Activated naive CD4-positive, alpha-beta T cell treated with anti-CD3 and anti-CD28 coated beads, Interleukin-2, amount 50 U/mL, for 72 hours (primary cell): ENCODE measurements at places on chromosomes 3 and 15.

DNA sequence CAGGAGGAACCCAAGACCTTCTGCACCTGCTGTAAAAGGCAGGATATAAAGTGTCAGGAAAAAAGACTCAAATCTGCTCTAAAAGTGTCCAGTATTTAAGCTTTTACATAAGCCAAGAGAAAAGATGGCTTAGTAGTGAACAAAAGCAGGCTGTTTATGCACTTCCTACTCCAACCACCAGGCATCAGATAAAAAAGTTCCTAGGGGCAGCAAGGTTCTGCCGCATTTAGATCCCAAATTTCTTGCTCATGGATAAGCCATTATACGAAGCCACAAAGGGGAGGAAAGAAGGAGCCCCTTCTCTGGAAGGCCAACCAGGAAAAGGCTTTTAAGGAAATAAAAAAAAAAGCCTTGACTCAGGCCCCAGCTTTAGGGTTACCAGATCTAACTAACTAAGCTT lies 10.6 kb upstream of the SLC9C1 start:
- no peak for DNase-seq

- DNase-seq: no peak
Observed at GRCh38 chr15:34657469-34658127, 74.1 kb upstream of the GOLGA8B start.

GRCh38 chr3:185365291-185366073 lies 2.5 kb downstream of the MAP3K13 start:
- DNase-seq: no peak

DNA sequence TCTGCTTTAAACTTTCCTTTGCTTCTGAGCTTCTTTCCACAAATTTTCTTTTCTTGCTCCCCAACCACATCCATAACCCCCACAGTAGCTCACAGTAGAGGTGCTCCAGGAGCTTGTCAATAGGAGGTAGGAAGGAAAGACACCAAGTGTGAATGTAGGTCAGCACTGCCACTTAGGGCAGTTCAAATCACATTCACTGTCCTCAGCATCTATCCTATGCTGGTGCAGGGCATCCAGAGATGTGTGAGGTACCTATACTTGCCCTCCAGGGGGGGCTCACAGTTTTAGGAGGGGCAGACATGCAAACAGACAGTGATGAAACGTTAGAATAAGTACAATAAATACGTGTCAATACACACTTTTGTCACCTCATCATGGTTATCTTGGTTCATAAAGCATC lies 1.5 kb upstream of the SPSB4 start:
- no peak for DNase-seq

GRCh38 chr3:65107174-65107573 lies 419.4 kb upstream of the ADAMTS9 start:
- DNase-seq: no peak

DNA sequence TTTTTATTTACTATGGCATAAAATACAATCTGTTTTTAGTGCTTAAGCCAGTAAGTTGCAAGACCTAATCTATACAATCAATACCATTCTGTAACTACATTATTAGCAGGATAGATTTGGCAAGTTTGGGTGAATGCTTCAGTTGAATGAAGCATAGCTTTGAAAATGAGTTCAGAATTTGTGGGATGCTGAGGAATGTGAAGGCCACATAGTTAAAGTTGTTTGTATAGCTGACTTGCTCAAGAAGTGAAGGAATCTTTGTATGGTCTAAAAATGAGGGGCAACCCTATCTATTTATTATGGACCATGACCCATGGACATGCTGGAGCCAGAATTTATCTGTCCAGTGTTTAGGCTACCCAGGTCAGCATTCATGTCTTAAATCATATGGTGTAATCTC lies 58.5 kb downstream of the CRYBG3 start:
- DNase-seq: no peak

DNA sequence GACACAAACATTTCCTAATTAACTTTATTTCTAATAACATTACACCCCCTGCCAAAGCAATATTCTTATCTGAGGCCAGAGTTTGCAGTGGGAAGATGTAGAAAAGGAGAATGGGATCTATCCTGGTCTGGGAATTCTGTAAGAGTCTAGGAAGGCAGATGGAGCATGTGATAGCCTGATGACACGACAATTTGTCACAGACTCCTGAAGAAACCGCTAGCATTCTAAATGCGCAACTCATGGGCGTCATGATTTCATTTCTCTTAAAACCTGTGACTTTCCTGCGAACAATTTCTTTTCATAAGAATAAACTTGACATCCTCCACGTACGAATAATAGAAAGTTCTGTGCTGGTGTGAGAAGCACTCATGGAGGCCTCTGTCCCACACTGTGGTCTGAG lies 72.9 kb upstream of the ATP10A start:
- DNase-seq: no peak

GRCh38 chr3:19030522-19030839 lies 117.8 kb upstream of the KCNH8 start:
- DNase-seq: no peak

- no peak for DNase-seq
Observed at GRCh38 chr15:85597155-85597815, 197.4 kb downstream of the KLHL25 start.

GRCh38 chr15:95503107-95503506 lies 827.4 kb upstream of the NR2F2 start:
- no peak for DNase-seq

DNA sequence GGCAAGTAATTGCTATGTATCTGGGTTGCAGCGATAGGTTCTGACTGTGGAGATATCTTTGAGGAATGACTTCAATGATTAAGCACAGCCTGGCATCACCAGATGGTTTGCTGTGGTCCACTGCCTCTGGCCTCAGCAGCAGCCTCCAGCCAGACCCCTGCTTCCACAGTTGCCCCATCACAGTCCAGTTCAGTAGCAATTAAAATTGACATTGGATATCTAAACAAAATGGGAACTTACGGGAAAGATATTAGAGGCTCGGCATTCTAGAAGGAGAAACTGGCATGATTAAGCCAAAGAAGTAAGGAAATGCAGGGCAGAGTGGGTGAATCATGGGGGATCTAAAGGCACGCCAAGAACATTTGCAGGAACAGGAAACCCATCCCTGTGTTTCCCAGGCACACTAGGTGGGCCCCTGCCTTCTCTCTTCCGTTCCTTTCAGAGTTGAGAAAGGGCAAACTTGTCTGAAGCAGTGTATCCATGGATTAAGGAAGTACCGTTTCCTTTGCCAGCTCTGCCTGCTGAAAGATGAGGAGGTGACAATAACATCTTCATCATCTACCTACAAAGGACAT lies 36.3 kb upstream of the SH3BP5 start:
- no peak for DNase-seq

- DNase-seq: no peak
Observed at GRCh38 chr3:183242431-183242830, 10.6 kb upstream of the B3GNT5 start.

DNA sequence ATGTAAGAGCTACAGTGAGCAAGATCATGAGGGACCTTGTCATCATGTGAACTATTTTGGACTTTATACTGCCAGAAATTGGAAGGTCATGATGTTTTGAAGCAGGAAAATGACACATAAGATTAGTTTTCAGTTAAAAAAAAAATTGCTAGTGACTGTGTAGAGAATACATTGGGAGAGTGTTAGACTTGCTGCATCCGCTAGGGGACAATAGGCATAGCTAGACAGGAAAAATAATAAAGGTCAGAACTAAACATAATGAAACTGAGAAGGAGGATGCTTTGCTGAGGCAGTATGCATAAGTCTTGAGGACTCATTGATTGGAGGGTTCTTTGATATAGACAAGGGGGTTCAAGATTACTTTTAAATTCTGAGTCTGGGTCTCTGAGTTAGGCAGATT lies 275.8 kb upstream of the KCNH8 start:
- DNase-seq: no peak

DNA sequence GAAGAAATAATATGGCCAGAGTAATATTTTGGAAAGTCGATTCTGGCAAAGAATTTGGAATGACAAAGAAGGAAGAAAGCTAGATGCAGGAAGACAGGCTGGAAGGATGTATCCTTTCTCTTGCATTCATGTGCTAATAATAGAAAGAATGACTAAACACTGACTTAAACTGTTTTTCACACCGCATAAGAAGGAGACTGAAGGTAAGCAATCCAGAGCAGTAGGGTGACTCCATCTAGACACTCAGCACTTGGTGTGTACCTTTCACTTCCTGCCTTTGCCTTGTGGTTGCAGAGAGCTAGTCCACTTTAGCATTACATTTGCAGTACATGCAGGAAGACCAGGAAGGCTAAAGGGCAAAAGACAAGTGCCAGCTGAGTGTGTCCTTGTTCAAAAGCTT lies 234.6 kb downstream of the RBMS3 start:
- DNase-seq: no peak

GRCh38 chr3:142285083-142285517 lies 59.7 kb upstream of the GK5 start:
- DNase-seq: no peak

DNA sequence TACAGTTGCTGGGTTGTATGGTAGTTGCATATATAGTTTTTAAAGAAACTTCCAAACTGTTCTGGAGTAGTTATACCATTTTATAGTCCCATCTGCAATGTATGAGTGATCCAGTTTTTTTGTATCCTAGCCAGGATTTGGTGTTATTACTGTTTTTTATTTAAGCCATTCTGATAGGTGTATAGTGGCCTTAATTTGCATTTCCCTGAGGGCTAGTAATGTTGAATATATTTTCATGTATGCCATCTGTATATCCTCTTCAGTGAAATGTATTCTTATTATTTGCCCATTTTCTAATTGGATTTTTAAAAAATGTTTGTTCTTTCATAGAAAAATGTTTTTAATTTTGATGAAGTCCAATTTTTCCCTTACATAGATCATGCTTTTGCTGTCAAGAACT lies 29.2 kb downstream of the PXK start:
- DNase-seq: no peak

GRCh38 chr15:96209285-96209735 lies 121.2 kb upstream of the NR2F2 start:
- DNase-seq: no peak

DNA sequence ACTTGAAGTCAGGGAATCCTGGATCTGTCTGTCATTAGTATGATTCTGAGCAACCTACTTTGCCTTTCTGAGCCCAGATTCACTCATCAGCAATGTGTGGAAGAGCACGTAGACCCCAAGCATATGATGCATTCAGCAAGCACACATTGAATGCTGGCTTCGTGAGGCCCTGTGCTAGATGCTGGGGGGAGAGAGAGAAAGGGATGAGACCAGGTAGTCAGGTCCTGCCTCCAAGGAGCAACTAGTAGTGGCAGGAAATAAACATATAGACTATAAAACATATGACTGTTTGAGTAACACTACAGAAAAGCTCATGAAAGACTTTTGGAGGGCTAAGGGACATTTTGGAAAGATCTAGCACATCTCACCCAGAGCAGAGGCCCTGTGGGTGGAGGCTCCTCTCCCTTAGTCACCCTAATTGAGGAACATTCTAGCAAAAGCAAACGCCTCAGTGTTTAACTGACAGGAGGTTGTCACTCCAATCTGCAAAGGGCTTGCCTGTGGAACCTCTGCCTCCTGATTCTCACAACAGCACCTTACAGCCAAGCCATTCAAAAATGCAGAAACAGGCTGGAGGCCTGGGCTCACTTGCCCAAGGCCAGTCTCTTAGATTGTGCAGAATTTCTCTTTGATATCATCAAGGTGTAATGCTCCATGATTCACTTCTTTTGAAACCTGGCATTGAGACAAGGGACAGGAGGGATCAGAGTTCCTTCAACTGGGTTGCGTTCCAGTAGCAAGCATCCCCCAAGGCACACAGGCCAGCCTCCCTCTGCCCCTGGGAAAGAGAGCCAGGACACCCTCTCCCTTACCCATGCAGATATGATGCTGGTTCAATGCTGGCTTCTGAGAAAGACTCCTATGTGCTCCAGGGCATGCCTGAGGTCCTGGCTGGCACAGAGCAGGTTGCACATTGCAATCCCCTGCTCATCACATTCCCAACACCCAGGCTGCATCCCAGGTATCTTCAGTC lies 26.1 kb downstream of the STARD5 start:
- no peak for DNase-seq

DNA sequence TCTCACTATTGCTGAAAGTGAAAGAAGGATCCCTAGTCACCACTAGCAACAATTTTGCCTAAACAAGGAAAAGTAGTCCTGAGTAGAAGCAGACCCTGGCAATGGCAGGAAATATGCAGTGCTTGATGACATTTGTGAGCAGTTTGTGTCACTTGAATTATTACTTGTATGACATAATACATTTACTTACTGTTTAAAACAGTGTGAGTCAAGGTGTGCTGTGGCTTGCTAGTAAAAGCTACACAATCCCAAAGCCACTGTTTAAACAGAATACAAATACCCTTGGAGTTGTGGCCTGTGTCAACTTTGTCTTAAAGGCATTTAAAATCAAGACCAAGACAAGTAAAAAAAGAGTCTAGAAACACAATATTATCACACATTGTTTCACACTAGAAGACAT lies 775.4 kb downstream of the ROBO1 start:
- DNase-seq: no peak

- no peak for DNase-seq
Observed at GRCh38 chr3:76698136-76698706, 341.7 kb upstream of the ROBO2 start.

GRCh38 chr3:100454677-100455076 lies 37.7 kb upstream of the TMEM45A start:
- no peak for DNase-seq

GRCh38 chr15:73683257-73683776 lies 866 bp upstream of the CD276 start:
- no peak for DNase-seq

DNA sequence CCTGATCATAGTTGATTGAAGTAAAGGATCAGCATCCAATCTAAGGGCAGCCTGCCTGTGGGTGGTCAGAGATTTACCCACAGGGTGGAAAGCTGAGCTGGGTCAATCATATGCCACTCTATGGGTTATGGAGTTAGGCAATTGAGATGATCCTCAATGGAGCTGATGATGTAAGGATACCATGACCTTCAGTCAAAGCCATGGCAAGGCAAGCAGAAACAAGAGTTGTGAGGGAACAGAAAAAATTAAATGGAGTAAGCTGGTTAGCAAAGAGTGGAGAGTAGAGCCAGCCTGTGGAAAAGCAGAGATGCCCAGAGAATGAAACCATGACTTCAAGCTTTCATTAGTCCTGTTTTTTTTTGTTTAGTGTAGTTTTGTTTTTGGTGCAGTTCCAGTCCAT lies 5.7 kb upstream of the IQGAP1 start:
- DNase-seq: no peak

- DNase-seq: no peak
Observed at GRCh38 chr15:45630917-45631691, 3.7 kb upstream of the SQOR start.

DNA sequence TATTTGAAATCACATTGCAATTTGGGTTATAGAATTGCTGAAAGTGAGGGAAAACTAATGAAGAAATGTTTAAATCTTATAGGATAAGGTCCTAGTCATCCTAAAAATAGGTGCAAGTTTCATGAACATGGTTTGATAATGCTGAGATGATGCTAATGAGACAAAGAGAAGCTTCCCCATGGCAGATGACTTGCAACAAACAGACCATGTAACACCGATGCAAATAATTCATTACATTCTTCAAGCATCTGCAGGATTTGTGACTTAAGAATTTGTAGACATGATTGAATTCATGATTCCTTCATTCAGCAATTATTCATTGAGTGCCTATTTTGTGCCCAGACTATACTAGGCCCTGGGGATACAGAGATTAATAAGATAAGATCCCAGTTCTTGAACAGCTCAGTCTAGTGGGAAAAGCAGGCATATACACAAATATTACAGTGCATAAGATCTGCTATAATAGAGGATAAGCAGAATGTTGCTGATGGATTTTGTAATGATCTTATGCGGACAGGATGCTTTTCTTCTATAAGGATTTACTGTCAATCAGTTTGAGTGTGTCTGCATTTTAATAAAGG lies 367.9 kb upstream of the GBE1 start:
- no peak for DNase-seq
